Endodermal cell (in vitro differentiated cells): ENCODE measurements at places on chromosomes 11 and 22.

GRCh38 chr11:10486161-10486840 lies 31.2 kb downstream of the AMPD3 start:
- H3K4me3 ChIP-seq = no peak overlapping the region
- H3K27me3 ChIP-seq = no peaks in the 10 kb centered on the region
- no peak overlapping the region for H3K27ac ChIP-seq
- no peak for DNase-seq
- no peaks in the 10 kb centered on the region for H3K36me3 ChIP-seq

DNA sequence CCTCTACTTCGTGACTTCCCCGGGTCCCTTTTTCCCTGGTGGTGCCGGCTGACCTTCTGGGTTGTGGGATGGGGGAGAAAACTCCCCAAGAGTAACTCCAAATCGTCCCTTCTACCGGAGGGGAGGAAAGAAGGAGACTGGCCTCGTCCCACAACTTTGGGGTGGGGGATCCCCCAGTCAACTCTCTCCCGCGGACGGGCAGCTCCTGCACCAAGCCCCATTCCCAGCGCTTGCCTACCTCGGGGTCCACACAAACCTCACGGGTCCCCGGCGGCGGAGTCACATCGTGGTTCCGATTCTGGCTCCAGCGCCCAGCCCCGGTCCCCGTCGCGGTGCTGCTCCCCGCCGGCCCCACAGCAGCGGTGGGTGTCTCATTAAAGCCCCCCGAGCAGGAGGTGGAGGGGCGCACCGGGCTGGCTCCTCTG lies 317 bp downstream of the BDNF start:
- no peak overlapping the region for H3K27ac ChIP-seq
- H3K4me1 ChIP-seq = no peaks in the 10 kb centered on the region
- H3K27me3 ChIP-seq = peaks cover 78% of the 10 kb centered on the region
- peak overlapping the region; percentile 82 for H3K4me3 ChIP-seq
- DNase-seq = peak; percentile 72

- H3K36me3 ChIP-seq = no peaks in the 10 kb centered on the region
- H3K27me3 ChIP-seq = no peaks in the 10 kb centered on the region
- peaks cover 6% of the 10 kb centered on the region for H3K4me1 ChIP-seq
- H3K4me3 ChIP-seq = no peak overlapping the region
- no peak for DNase-seq
These were observed 135.5 kb downstream of the PARVA start for GRCh38 chr11:12512826-12513395.

- H3K4me1 ChIP-seq = no peaks in the 10 kb centered on the region
- H3K27me3 ChIP-seq = no peaks in the 10 kb centered on the region
- DNase-seq = peak; percentile 77
- H3K36me3 ChIP-seq = no peaks in the 10 kb centered on the region
- no peak overlapping the region for H3K27ac ChIP-seq
These were observed 57.8 kb upstream of the ALDH3B2 start for GRCh38 chr11:67732045-67732787.

DNA sequence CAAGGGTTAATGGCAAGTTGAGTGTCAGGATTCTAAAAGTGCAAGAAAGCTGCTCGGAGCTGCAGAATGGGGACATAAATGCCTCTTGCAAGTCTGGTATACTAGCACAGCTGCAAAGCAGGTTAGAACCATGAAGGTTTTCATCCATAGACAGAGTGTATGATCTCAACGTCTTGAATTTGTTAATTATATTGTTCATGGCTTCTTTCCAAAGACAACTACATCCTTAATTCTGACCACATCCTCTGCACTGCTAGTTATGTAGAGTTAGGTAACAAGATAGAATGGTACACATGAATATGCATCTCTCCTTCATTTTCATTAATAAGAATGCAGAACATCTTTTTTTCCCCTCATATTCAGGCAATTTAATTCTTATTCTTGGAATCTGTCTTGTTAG lies 34.2 kb downstream of the EXPH5 start:
- no peak overlapping the region for H3K27ac ChIP-seq
- no peak for DNase-seq
- H3K4me3 ChIP-seq = no peak overlapping the region
- H3K4me1 ChIP-seq = no peaks in the 10 kb centered on the region
- no peaks in the 10 kb centered on the region for H3K36me3 ChIP-seq

GRCh38 chr22:26416670-26417276 lies 12.3 kb upstream of the ASPHD2 start:
- H3K4me1 ChIP-seq = no peaks in the 10 kb centered on the region
- H3K36me3 ChIP-seq = no peaks in the 10 kb centered on the region
- DNase-seq = peak; percentile 87
- no peak overlapping the region for H3K27ac ChIP-seq
- no peaks in the 10 kb centered on the region for H3K27me3 ChIP-seq

DNA sequence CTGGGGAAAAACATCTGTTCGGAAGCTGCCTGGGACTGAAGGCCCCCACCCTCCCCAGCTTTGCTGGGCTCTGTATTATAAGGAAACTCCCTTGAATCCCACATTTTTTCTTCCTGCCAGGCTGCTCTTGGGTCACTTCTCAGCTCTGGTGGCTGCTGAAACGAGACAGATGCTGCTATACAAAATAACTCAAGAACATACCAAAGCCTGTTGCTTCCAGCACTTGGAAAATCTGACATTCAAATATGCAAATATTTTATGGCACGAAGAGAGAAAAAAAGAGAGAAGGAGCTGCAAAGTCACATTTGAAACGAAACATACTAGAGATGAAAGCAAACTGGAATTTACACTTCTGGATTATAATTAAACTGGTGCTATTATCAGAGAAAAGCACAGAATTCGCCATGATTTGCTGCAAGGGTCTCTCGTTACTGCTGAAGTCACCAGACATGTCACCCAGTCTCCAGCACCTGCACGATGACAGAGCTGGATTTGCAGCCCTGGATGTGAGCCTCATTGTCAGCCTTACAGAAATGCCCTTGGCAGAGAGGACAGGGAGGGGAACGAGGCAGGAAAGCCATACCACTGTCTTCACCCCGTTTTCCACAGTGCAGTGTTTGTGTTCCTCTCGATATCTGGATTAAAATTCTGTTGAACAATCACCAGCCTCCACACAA lies 47.9 kb upstream of the IGSF9B start:
- H3K36me3 ChIP-seq = no peaks in the 10 kb centered on the region
- H3K27ac ChIP-seq = no peak overlapping the region
- DNase-seq = no peak
- H3K4me3 ChIP-seq = no peak overlapping the region

DNA sequence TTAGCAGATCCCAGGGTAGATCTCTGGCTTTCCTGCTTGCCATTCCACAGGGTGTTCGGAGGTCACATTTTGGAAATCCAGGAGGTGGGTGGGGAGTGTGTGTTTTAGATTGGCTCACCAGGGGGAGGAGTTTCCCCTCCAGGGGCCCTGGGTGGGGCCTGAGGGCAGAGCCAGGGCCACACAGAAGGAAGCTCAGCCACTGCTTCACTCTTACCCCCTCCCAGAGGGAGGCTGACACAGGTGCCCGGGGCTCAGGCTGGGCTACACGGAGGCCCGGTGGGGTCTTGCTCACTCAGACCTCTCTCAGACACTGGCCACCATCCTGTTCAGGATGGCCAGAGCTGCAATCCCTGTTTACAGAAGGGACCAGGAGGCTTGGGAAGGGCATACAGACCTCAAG lies 2.5 kb downstream of the WNT7B start:
- peaks cover 89% of the 10 kb centered on the region for H3K27me3 ChIP-seq
- no peaks in the 10 kb centered on the region for H3K4me1 ChIP-seq
- H3K36me3 ChIP-seq = no peaks in the 10 kb centered on the region
- no peak overlapping the region for H3K4me3 ChIP-seq
- DNase-seq = no peak
- H3K27ac ChIP-seq = no peak overlapping the region

- no peak overlapping the region for H3K27ac ChIP-seq
- DNase-seq = no peak
- H3K27me3 ChIP-seq = no peaks in the 10 kb centered on the region
- H3K36me3 ChIP-seq = no peaks in the 10 kb centered on the region
These were observed 75.8 kb upstream of the SESN3 start for GRCh38 chr11:95306801-95307200.
